OCI-LY7 (cell line): ENCODE measurements at places on chromosomes 3 and 15. TPM values are rescaled to one million over a fixed set of nuclear protein-coding genes. Genes with fewer than 3 reads are reported as not detected.
A peak's percentile ranks its signal among the peaks of the same experiment; 100 is the strongest.

GRCh38 chr15:81908111-81908510 is 137.7 kb downstream of the MEX3B start:
- no peak for DNase-seq

FGF12 gene
- total RNA-seq: 1.5 and 1.7 TPM in 2 replicates

NISCH gene
- total RNA-seq: 73.3 and 78.5 TPM in 2 replicates

GRCh38 chr3:62589078-62589477 is 215.7 kb upstream of the FEZF2 start:
- DNase-seq: no peak

DNA sequence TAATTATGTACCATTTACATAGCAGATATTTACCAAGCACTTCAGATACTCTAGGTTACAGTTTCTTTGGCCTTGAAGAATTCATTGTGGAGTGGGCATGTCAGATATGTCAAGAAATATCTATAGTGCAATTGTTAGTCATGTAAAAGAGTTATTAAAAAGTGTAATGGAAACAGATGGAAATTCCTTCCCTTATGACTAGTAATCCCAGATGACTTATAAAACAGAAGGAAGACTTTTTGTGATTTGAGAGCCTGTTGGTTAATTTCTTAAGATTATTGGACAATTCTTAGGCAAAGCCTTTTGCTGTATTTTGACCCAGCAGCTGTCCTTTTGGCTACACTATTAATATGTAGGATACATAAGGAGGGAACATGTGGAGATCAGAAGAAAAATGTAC is 708.9 kb upstream of the NECTIN3 start:
- no peak for DNase-seq

GRCh38 chr15:101320501-101321052 is 25.5 kb upstream of the SNRPA1 start:
- DNase-seq: no peak

GRCh38 chr3:185205865-185206264 is 48.0 kb downstream of the EHHADH start:
- no peak for DNase-seq

GRCh38 chr3:69231929-69232440 is 109.6 kb upstream of the LMOD3 start:
- no peak for DNase-seq

GRCh38 chr15:55494931-55495330 is 13.1 kb downstream of the DNAAF4 start:
- peak; percentile 24 for DNase-seq

GRCh38 chr15:76793162-76793561 is 112.0 kb downstream of the SCAPER start:
- DNase-seq: no peak

AP3B2 gene
- total RNA-seq: 0.13 and 0.50 TPM in 2 replicates

MSL2 gene
- 55.2 and 55.6 TPM in 2 replicates for total RNA-seq

GRCh38 chr3:12759097-12759679 is at the start of gene TMEM40:
Gene TMEM40 (minus strand): TSS chr3:12759259. CDS start chr3:12749832, 9,427 bp downstream.
- DNase-seq: no peak
